Common myeloid progenitor, CD34-positive (primary cell): ENCODE measurements at places on chromosomes 3 and 15.

DNA sequence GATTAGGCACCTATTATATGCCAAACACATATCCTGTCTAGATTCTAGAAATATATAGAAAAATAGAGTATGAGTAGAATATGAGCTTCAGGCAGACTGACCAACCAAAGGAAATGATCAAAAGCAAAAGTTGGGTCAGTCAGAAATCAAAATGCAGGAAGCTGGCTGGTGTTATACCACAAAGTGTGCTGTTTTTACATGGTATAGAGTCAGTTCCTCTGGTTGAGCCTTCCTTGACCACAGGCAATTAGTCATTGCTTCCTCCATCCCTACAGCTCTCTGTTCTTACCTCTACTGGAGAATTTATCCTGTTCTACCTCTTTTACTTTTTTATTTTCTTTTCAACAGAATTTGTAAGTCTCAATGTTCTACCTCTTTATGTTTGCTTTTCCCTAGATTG, 149.8 kb downstream of the TMCO5A start:
- peak; percentile 67 for DNase-seq

DNA sequence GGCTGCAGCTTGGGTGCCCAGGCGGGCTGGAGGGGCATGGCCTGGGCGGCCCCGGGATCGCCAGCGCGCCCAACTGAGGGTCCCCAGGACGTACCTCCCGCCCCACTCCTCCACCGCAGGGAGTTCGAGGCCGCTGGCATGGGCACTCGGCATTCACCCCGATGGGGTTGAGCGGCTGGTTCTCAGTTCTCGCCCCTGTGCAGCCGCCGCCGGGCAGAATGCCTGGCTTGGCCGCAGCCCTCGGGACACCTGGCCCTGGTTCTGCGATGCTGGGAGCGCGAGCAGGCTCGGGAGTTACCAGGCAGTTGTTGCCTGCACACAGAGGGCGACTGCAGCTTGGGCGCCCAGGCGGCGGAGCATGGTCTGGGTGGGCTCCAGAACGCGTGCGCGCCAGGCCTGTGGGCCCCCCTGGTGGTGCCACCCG, 121.4 kb downstream of the LMLN start:
- DNase-seq: no peak

DNA sequence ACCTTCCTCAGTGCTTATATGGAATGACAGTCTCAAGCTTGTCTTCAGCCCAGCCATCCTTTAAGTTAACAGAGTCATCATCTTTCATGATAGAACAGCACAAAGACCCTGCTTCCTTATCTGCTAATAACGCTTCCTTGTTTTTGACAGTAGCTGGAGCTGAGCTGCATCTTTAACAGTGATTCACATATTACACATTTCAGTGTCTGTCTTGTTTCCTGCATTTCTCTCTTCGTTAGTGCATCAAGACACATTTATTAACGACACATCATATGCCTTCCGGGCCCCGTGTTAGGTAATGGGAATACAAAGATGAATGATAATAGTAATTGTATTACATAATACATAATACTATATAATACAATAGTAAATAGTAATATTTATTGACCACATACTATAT, 30.2 kb upstream of the GREM1 start:
- no peak for DNase-seq

DNA sequence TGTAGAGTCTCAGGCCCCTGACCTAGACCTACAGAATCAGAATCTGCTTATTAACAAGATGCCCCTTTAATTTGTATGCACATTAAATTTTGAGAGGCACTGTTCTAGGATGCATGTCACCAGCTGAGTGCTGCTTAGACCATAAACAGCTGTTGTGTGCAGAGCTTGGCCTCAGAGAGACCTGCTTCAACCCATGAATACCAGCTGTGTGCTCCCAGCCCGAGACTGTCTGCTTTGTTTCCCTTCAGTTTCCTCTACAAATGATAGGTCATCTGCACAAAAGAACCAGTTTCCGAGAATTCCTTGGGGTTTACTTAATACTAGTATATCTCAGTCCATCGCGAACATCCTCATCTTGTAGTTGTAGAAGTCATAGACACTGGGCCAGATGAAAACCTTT, 158.5 kb upstream of the PFN2 start:
- DNase-seq: no peak

DNA sequence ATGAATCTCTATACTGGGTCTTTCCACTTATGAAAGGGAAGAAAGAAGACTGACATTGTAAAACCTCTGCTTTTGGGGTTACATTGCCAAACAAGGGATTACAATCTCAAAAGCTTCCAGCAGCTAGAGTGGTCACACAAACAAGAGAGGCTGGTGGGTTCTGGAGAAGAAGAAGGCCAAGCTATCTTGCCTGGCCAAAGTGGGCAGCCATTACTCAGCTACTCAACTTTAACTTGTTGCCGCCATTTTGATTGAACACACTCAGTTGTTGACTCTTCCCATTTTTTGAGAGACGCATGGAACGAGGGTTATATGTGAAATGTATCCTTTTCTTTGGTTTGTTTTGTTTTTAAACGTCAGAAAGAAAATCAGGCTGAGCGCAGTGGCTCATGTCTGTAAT, 50.9 kb downstream of the BHLHE40 start:
- DNase-seq: no peak

DNA sequence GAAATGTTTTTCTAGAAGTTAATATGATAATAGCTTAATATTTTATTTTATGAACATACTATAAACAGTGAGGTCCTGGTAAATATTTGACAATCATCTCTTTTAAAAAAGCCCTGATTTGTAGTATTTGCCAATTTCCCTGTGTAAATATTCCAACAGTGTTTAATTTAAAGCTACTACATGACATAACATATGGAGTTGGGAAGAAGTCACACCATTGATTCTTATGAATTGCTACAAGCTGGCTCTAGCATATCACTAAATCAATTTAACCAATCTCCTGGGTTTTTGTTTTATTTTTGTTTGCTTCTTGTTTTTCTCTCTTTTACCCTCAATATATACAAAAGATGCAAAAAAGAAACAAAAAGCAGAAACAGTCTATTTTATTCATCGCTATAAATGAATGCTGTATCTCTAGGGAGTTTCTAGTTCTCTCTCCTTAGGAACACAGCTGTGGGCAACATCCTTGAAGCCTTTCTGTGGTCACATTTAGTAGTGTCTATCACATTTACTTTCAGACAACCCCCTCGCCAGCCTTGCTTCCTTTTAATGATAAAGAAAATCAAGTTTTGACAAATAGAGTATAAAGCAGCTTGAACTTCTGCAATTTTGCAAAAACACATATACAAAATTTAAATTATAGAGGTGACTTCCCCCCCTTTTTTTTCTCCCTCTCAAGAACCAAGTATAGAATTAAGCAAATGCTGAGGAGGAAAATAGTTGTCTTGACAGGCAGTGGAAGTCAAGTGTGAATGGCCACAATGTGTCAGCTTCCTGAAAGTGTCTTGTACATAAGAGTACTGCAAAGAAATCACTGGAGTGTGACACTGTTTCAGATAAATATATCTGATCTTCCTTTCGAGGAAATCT, 21.4 kb downstream of the CCR1 start:
- DNase-seq: no peak
